ENCODE measurements at places on chromosomes 2 and 18.
A peak's percentile ranks its signal among the peaks of the same experiment; 100 is the strongest.

DNA sequence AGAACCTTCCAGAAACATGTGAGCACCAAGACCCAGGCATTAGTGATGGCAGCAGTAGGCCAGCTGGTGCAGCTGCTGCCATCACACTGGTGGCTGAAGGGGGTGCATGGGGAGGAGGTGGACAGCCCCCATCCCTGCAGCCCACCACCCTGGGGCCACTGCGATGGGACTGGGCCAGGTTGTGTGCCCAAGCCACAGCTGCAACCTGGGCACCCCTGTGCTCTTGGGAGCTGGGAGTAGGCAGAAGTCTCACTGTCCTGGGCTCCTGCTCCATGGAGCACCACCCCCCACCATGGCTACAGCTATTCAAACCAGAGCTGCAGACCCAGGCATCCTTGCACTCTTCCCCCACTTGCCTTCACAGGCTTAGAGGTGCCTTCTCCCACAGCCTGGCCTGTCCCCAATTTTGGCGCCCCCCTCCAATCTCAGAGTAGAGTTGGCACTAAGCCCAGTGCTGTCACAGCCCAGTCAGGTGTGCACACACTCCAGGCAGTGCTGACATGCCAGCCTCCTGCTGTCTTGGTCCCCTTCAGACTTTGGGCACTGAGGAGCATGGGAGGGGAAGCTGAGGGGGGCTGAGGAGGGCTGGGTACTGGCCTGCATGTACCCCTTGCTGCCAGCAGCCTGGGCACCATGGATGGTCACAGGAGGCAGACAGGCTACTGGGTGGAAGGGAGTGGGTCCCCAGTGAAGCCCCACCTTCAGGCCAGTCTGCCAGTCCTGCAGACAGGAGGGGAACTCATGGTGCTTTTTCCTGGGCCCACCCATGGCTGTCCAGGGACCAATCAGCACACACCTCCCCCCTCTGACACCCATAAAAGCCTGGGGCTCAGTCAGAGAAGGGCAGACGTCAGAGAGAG is 67.1 kb downstream of the CYP26B1 start:
- H3K4me3 ChIP-seq = no peak overlapping the region
- no peak for DNase-seq
- no peaks in the 10 kb centered on the region for H3K27me3 ChIP-seq
- no peaks in the 10 kb centered on the region for H3K4me1 ChIP-seq

- no peak for DNase-seq
- no peak overlapping the region for H3K27ac ChIP-seq
- H3K4me1 ChIP-seq = no peaks in the 10 kb centered on the region
- no peaks in the 10 kb centered on the region for H3K36me3 ChIP-seq
- no peaks in the 10 kb centered on the region for H3K27me3 ChIP-seq
These were observed 306.0 kb upstream of the COL3A1 start for GRCh38 chr2:188668017-188668680.

- H3K4me3 ChIP-seq = peak overlapping the region; percentile 34
- H3K36me3 ChIP-seq = no peaks in the 10 kb centered on the region
These were observed 8.5 kb downstream of the GREB1 start for GRCh38 chr2:11542275-11542819.

GRCh38 chr2:175156534-175156933 is 11.5 kb downstream of the ATF2 start:
- no peak overlapping the region for H3K4me3 ChIP-seq
- H3K36me3 ChIP-seq = no peaks in the 10 kb centered on the region
- no peaks in the 10 kb centered on the region for H3K27me3 ChIP-seq
- H3K27ac ChIP-seq = no peak overlapping the region

All from testis (tissue), 5 donors.